Melanocyte of skin (primary cell): ENCODE measurements at places on chromosomes 11 and 22. TPM values are rescaled to one million over a fixed set of nuclear protein-coding genes. Genes with fewer than 3 reads are reported as not detected.

TRIM48 gene
- not detected in 2 replicates for total RNA-seq

SPI1 gene
- not detected in 2 replicates for total RNA-seq

SPON1 gene
- 0.73 and 1.0 TPM in 2 replicates for total RNA-seq

CABP7 gene
- total RNA-seq = under 0.01 TPM in 1 of 2 replicates, not detected in the other

MOV10L1 gene
- total RNA-seq = not detected in 2 replicates

MAPK11 gene
- total RNA-seq = 1.7 and 1.9 TPM in 2 replicates

ZC3H12C gene
- total RNA-seq = 29.6 and 31.5 TPM in 2 replicates

ARHGAP8 gene
- 1.1 and 7.6 TPM in 2 replicates for total RNA-seq

CYP2D6 gene
- 0.34 and 0.36 TPM in 2 replicates for total RNA-seq

NLRP14 gene
- total RNA-seq = under 0.01 TPM in 1 of 2 replicates, not detected in the other

OR2AT4 gene
- total RNA-seq = under 0.01 TPM in 2 replicates

LRRN4CL gene
- 0.73 and 1.0 TPM in 2 replicates for total RNA-seq

NPAS4 gene
- total RNA-seq = not detected in 2 replicates

KRTAP5-1 gene
- total RNA-seq = not detected in 2 replicates

NEFH gene
- total RNA-seq = 0.36 TPM in 1 of 2 replicates, not detected in the other

DGCR6 gene
- total RNA-seq = 1.7 and 2.5 TPM in 2 replicates

CDC42EP2 gene
- total RNA-seq = 0.34 and 0.73 TPM in 2 replicates

CWF19L2 gene
- total RNA-seq = 7.2 and 11.3 TPM in 2 replicates

ACER3 gene
- 15.7 and 20.4 TPM in 2 replicates for total RNA-seq

TRPC6 gene
- total RNA-seq = under 0.01 TPM in 2 replicates

SMIM35 gene
- total RNA-seq = not detected in 2 replicates

SNX15 gene
- total RNA-seq = 9.6 and 12.0 TPM in 2 replicates

PNPLA3 gene
- 13.6 and 21.3 TPM in 2 replicates for total RNA-seq

KRTAP5-11 gene
- not detected in 2 replicates for total RNA-seq
